ENCODE measurements at places on chromosomes 6 and 20.
A peak's percentile ranks its signal among the peaks of the same experiment; 100 is the strongest.

DNA sequence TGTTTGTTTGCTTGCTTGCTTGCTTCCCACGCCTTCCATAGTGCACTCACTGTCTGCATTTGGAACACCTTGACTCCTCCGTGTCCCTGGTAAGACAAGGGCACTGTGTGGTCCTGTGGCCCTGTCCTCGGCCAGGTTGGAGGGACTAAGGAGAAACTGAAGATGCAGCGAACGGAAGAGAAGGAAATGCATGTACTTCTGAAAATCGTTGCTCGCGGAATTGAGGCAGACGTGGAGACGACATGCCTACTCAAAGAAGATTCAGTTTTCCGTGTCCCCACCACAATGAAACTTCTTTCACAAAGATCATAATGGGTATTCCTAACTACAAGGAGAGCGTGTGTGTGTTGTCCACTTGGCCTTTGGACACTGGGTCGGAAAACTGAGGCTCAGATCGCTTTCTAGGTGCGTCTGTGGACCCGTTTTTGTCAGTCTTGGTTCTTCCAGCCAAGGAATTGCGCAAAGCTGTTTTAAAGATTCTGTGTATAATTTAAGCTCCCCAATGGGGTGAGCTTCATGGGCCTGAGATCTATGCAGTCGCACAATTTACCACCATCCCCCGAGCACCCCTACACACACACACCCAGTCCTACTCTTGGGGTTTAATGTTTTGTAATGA, 120.4 kb upstream of the ZNF184 start:
- no peak for DNase-seq

DNA sequence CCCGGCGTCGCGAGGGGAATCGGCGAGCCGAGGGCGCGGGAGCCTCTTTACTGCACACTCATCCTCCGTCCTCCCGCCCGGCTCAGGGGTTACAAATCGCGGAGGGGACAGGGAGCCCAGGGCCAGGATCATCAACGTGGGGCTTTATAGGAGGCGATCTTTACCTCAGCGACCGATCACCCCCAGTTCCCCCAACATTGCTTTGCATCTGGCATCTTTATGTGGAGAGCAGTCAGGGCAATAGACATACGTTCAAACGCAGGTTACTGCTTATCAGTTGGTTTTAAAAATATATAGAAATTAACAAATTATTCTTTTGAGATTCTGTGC, 634 bp downstream of the HSF2 start:
- DNase-seq: no peak

DNA sequence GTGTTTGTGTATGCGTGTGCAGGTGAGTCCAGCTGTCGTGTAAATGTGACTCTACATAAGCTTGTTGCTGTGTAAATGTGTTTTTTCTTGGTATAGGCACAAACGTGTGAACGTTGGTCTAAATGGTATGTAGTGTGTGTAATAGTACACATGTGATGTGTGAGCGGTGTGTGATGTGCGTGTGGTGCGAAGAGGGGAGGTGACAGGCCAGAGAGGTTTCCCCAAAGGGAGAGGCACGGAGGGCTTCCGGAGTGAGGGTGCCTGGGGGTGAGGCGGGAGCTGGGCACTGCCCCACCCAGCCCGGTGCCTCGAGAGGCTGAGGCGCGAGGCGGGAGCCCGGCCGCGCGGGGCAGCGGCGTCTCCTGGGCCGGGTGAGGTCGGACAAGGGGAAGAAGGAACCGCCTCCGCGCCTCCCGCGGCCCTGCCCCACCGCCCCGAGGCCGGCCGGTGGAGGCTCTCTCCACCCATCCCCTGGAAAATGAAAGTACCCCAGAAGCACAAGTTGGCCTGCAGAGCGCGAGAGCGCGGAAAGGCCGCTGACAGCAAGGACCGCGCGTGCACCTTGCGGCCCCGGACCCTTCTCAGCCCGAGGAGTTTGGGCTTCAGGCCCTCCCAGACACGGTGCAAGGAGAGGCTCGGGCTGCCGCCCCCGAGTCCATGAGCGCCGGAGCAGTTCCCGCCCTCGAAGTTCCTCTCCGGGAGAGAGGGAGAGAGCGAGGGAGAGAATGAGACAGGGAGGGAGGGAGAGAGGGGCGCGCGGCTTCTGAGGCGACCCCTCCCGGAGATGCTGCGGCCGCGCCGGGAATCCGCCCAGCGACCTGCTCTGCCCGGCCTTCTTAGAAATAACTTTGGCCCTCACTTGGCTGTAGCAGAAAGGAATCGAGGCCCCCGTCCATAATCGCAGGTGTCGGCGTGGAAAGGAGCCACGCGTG, 43.2 kb upstream of the OSTM1 start:
- no peak for DNase-seq

DNA sequence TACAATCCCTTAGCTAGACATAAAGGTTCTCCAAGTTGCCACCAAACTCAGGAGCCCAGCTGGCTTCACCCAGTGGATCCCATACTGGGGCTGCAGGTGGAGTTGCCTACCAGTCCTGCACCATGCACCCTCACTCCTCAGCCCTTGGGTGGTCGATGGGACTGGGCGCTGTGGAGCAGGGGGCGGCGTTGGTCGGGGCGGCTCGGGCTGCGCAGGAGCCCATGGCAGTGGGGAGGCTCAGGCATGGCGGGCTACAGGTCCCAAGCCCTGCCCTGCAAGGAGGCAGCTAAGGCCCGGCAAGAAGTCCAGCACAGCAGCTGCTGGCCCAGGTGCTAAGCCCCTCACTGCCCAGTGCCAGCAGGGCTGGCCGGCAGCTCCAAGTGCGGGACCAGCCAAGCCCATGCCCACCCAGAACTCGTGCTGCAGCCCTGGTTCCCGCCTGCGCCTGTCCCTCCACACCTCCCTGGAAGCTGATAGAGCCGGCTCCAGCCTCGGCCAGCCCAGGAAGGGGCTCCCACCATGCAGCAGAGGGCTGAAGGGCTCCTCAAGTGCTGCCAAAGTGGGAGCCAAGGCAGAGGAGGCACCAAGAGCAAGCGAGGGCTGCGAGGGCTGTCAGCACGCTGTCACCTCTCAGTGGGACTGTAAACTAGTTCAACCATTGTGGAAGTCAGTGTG, 912.1 kb downstream of the PHF3 start:
- no peak for DNase-seq

DNA sequence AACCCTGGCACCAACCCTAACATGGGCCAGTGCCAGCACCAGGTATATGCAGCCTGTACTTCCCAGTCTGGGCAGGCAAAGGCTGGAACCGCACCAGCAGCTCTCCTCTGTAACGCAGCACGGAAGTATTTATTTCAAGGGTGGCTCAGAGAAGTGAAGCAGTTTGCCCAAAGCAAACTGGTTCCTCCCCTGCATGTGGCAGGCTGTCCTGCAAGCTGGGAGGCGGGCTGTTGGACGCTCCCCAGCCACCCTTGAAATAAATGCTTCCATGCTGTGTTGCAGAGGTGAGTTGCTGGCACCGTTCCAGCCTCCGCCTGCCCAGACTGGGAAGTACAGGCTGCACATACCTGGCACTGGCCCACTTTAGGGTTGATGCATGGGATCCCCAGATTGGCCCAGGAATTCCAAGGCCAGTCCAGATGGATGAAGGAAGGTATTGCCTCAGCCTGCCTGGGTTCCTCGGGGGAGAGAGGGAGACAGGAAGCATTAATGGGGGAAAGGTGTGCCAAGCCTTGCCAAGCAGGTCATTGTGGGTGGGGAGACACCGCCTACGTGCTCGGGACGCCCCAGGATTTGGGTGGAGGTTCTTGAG, 49.8 kb downstream of the PPARD start:
- DNase-seq: no peak

- DNase-seq: no peak
Measured at GRCh38 chr6:163261361-163261760, 153.2 kb upstream of the QKI start.

DNA sequence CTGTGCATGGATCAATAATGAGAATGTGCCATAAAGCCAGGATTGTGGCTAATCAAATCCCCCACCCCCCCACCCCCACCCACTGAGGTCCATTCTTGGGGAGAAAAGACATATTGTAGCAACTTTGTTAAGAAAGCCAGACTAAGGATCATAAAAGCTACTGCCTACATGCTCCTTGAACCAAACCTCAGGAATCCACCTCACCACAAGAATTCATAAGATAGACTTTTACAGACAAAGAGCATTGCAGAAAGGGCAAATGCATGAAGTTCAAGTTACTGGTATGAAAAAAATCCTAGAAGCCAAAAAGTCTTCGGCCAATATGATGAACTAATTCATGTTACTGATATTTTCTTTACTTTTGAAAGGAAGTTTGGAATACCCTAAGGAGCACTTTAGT, 187.9 kb upstream of the ARID1B start:
- DNase-seq: no peak

- no peak for DNase-seq
Measured at GRCh38 chr20:63254606-63255384, 532 bp upstream of the NKAIN4 start.

- DNase-seq: no peak
Measured at GRCh38 chr6:53038141-53038540, 27.1 kb upstream of the FBXO9 start.

DNA sequence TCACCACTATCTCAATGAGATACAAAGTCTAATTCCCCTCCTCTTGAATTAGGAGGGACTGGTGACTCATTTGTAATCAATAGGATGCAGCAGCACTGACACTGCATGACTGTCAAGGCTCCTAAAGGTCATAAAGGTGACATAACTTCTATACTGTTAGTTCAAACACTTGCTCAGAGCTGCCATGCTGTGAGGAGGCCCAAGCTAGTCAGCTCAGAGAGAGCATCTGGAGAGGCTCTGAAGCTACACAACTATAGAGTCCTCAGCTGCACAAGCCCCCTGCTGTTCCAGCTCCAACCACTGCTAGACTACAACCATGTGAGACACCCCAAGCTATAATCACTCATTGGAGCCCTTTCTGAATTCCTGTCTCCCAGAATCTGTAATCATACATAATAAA, 17.0 kb upstream of the HEY2 start:
- no peak for DNase-seq

DNA sequence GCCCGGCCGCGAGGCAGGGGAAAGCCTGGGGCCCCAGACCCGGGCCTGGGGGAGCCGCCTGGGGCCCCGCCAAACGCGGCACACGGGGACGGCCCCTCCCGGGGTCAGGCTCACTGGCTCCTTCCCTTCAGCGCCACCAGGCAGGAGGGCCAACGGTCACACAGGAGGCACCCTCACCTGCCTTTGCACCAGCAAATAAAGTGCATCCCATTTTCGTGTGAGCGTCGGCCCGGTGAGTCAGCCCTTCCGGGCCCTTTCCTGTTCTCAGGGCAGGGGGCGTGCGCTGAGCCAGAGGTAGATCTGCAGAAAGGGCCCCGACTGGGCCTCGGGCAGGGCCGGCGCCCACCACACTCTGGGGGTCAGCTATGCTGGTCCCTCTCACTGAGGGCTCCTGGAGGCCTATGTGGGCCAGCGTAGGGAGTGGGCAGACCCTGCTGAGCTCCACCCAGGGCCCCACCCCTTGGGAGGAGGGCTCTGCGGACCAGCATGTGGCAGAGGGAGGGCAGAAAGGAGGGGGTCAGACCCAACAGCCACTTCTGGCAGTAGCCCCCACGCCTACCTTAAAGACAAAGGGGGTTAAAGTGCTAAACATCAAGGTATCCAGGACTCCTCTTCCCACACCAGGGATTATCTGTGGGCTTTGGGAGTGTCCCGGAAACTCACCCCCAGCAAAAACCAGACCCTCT, 931 bp upstream of the UCKL1 start:
- no peak for DNase-seq

DNA sequence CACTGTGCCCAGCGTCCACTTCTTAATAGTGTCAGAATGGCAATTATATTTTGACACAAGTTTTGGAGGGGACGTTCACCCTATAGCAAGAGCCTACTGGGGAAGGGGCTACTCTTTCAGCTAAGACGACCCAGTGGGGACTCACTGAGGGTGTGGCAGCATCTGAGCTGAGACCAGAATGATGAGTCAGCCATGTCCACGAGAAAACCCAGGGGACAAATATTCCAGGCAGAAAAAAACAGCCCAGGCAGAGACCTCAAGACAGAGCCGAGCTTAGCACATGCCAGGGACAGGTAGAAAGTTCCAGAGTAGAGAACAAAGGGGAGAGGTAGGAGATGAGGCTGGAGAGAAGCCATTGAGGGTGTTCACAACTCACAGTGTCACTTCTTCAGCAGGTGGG, 11.2 kb downstream of the CNBD2 start:
- DNase-seq: no peak

GRCh38 chr20:13852306-13852705, 67.5 kb downstream of the NDUFAF5 start:
- no peak for DNase-seq

DNA sequence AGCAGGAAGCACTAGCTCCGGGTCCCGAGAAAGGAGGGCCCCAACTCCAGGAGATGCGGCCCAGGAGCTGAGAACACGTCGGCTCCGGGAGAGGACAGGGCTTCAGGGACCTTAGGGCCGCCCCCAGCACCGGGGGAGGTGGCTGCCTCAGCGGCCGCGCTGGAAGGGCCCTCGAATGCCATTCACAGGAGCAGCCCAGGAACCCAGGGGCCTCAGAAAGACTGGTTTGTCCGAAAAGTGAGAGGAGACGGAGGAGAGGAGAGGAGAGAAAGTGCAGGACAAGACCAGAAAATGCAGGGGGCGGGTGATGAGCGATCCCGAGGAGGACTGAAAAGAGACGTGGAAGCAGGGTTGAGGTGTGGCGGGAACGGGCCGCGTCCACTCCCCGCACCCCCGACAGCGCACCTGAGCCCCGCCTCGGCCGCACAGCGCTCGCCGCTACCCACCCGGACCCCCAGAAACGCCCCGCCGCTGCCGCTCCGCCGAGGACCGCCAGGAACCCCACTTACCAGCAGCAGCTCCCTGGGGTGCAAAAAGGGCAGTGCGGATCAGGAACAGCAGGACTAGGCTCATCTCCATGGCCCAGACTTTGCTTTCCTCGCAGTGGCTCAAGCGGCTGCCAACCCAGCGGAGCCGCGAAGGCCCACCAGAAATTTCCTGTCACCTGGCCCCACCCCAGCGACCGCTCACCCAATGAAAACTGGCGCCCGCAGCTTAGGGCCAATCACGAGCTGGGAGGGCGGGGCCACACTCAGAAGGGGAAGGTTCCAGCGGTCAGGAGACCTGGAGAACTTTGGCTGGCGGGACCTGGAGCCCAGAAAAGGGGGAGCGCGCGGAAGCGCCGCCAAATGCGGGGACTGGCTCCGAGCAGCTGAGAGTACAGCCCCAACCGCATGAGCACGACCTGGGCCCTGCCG, 25.4 kb downstream of the HLA-F start:
- peak; percentile 58 for DNase-seq

DNA sequence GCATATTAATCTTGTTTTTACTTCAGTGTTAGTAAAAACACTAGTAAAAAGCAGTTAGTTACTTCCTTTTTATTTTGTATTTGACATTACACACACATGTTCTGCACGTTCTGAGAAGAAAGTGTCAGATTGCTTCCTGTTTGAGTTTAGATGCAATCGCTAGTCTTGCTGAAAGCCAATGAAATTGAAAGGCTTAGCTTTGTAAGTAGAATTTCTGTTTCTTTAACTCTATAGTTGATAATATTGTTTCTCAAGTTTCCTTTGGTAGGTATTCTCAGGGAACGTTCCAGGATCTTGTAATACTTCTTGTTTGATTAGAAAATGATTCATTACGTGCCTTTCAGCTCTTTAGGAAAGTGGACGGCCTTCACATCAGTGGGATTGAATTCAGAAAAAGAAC, 55.0 kb downstream of the CDKAL1 start:
- no peak for DNase-seq

- DNase-seq: no peak
Measured at GRCh38 chr6:83613378-83613777, 95.5 kb downstream of the SNAP91 start.

- no peak for DNase-seq
Measured at GRCh38 chr6:142297996-142298753, 3.6 kb upstream of the ADGRG6 start.

GRCh38 chr6:54173089-54173488, 61.8 kb downstream of the MLIP start:
- no peak for DNase-seq
